Prostate gland (tissue), 2 donors: ENCODE measurements at places on chromosomes 7 and 10. TPM values are rescaled to one million over a fixed set of nuclear protein-coding genes. Genes with fewer than 3 reads are reported as not detected.

DNA sequence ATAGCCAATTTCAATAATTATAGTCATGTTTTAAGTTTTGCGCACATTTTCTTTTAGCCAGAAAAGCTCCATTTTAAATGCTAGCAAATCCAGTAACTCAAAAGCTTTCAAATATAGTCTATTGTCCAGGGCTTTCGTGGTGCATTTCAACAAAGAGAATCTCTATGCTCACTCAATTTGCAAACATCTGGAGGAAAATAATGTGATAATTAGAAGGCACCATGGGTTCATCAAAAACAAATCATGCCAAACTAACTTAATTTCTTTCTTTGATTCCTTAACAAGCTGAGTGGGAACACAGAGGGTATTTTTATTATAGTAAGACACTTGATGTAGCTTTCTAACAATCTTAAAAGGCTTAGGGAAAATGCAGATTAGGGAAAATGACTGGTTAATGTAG, 179.8 kb downstream of the NXPH1 start:
- no peak for DNase-seq
- H3K4me3 ChIP-seq = no peak overlapping the region
- no peaks in the 10 kb centered on the region for H3K27me3 ChIP-seq
- no peaks in the 10 kb centered on the region for H3K4me1 ChIP-seq
- H3K36me3 ChIP-seq = no peaks in the 10 kb centered on the region

DNA sequence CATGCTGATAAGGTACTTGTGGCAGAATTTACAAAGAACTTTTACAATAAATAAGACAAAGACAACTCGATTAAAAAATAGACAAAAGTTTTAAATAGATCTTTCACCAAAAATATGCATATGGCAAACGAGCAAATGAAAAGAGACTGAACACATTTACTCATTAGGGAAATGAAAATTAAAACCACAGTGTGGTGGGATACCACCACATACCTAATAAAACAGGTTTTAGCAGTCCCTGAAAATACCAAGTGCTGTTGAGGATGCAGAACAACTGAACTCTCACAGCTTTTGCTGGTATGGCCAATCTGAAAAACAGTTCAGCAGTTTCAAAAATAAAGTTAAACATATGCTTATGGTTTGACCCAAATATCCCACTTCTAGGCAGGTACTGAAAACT, 205.4 kb upstream of the ADO start:
- no peak for DNase-seq
- H3K27me3 ChIP-seq = no peaks in the 10 kb centered on the region
- H3K36me3 ChIP-seq = no peaks in the 10 kb centered on the region
- no peaks in the 10 kb centered on the region for H3K4me1 ChIP-seq
- H3K4me3 ChIP-seq = no peak overlapping the region

DNA sequence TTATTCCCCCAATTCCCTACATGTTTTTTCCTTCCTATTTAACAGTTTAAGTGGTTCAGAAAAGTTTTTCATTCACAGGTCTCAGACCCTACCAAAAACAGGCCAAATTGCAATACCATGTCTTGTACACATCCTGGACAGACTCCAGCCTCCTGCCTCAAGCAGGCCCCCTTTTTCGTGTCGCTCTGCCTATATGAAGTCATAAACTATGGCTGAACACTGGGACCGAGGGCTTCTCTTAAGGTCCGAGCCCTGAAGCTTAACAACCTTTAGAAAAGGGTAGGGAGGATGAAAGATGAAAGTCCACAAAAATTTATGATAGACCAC, 1.4 kb downstream of the FBXW4 start:
- peaks cover 10% of the 10 kb centered on the region for H3K4me1 ChIP-seq
- no peaks in the 10 kb centered on the region for H3K36me3 ChIP-seq
- no peaks in the 10 kb centered on the region for H3K27me3 ChIP-seq
- peak overlapping the region; percentile 99 for H3K27ac ChIP-seq
- peak; percentile 8 for DNase-seq
- peak overlapping the region; percentile 85 for H3K4me3 ChIP-seq

GRCh38 chr10:34003561-34003960, 669.1 kb upstream of the NRP1 start:
- H3K27me3 ChIP-seq = no peaks in the 10 kb centered on the region
- H3K4me3 ChIP-seq = no peak overlapping the region
- no peaks in the 10 kb centered on the region for H3K36me3 ChIP-seq
- no peaks in the 10 kb centered on the region for H3K4me1 ChIP-seq
- no peak for DNase-seq

GRCh38 chr10:18109341-18109870, 30.8 kb upstream of the CACNB2 start:
- no peaks in the 10 kb centered on the region for H3K36me3 ChIP-seq
- DNase-seq = no peak
- no peak overlapping the region for H3K27ac ChIP-seq
- H3K27me3 ChIP-seq = no peaks in the 10 kb centered on the region
- H3K4me1 ChIP-seq = no peaks in the 10 kb centered on the region

The IPMK gene
- total RNA-seq = 2.6 TPM

The SPOCK2 gene
- total RNA-seq = 5.1 TPM

The CYP3A5 gene
- total RNA-seq = 80.5 TPM

The MKRN1 gene
- 108 TPM for total RNA-seq
